A549 treated with DMSO at 1 μM for 4 hours (cell line): ENCODE measurements at places on chromosomes 11 and 22. TPM values are rescaled to one million over a fixed set of nuclear protein-coding genes. Genes with fewer than 3 reads are reported as not detected.

Gene BTBD10
- 43.5 to 57.4 TPM (median 49.6 TPM) in 5 replicates for total RNA-seq

Gene F2
- 1.9 to 3.1 TPM (median 2.1 TPM) in 5 replicates for total RNA-seq

Gene UBASH3B
- 46.5 to 60.3 TPM (median 57.8 TPM) in 5 replicates for total RNA-seq

Gene HBG2
- total RNA-seq, result not detected in 5 replicates

Gene TPBGL
- 0.21 to 0.35 TPM (median 0.24 TPM) in 5 replicates for total RNA-seq

Gene TYR
- not detected in 5 replicates for total RNA-seq

Gene EMID1
- 0.28 to 0.33 TPM (median 0.31 TPM) in 5 replicates for total RNA-seq

Gene DRD2
- total RNA-seq, result 0.10 to 0.24 TPM (median 0.21 TPM) in 3 of 5 replicates, not detected in the others

Gene TRIM64C
- not detected in 5 replicates for total RNA-seq

Gene MIOX
- total RNA-seq, result 0.09 to 0.14 TPM in 2 of 5 replicates, not detected in the others

Gene ADM
- 65.3 to 131 TPM (median 73.6 TPM) in 5 replicates for total RNA-seq

Gene CFAP300
- total RNA-seq, result 5.6 to 10.1 TPM (median 6.5 TPM) in 5 replicates

Gene OR10A6
- total RNA-seq, result not detected in 5 replicates
